Ovary (tissue), 10 donors: ENCODE measurements at places on chromosomes 2 and 18. TPM values are rescaled to one million over a fixed set of nuclear protein-coding genes. Genes with fewer than 3 reads are reported as not detected.

GRCh38 chr2:46379213-46380037 lies 82.2 kb downstream of the EPAS1 start:
- DNase-seq: no peak

DNA sequence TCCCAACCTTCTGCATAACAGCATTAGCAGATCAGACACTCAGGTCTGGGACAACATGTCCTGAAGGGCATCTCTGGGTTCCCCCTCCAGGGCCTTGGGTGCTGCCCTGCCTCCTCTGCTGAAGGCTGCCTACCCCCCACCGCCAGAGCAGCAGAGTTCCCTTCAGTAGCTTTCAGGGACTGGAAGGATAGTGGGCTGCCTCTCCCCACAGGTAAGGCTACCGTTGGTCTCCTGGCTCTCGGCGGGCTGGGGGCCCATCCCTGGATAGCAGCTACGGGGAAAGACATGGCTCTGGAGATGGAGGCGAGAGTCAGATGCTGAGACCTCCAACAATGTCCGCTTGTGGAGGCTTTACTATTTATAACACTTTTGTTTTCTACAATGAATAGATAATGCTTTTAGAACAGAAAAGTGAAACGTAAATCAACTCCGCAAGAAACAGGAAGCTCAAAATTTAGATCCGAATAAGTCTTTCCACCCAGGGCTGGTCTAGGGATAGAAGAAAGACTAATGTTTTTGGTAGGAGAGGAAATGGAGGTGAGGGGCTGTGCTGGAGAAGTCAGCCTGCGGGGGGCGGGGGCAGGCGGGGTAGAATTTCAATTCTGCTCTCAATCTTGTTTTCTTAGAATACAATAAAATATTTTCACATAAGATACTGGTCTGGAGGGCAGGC lies 58.4 kb downstream of the ARL4C start:
- no peak for DNase-seq

DNA sequence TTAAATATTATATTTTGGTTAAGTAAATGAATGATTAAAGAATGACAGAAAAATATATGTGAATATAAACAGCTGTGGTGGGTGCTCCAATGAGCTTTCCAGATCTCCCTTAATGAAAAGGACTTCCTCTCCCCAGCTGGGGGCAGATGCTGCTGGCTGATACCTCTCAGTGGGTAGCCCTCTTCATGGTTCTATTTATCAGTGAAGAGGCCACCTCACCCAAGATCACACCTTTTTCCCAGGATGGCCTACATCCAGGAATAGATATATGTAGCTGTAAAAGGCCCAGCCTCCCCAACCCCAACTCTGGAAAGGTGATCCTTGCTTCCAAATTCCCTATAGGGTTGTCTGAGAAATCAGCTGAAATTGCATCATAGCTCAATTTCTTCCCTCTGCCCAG lies 135.2 kb upstream of the ACVR2A start:
- DNase-seq: no peak

- no peak for DNase-seq
Measured at GRCh38 chr2:240060977-240061591, 7.8 kb upstream of the OR6B3 start.

GRCh38 chr2:164430166-164430783 lies 191.0 kb downstream of the GRB14 start:
- DNase-seq: no peak

- no peak for DNase-seq
Measured at GRCh38 chr2:142598846-142599245, 278.6 kb upstream of the KYNU start.

GRCh38 chr2:213285404-213285803 lies 1.1 kb downstream of the SPAG16 start:
- DNase-seq: no peak

DNA sequence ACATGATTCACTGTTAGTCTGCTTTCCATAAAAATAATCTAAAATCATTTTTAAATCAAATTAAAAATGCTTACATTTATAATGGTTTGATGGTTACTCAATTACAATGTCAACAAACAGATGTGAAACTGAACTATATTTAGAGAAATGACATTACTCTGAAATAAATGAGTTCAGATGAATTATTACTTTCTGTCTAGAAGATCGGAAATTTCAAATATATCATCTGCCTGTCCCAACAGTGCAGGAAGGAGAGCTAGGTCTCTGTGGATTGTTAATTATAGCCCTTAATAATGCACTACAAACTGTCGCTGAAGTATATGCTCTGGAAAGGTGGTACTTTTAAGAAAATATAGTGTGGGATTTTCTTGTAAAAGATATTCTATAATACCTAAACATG lies 109.8 kb downstream of the DSEL start:
- DNase-seq: no peak

GRCh38 chr18:78727057-78727739 lies 252.4 kb upstream of the SALL3 start:
- no peak for DNase-seq

DNA sequence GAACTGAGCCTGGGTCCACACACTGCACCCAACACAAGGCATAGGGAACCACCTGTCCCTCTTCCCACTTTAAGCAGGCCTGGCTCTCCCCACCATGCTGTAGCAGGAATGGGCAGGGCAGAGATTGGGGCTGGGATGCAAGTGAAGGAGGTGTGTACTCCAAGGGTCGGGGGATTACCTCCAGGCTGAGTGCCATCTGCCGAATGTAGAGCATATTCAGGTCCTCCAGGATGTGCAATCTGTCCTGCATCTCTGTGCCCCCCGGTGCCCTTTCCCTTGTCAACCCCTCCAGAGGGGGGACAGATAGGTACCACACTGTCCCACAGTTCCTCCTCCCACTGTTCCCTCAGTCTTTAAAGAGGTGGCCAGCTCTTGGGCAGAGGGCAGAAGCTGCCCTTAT lies 2.4 kb downstream of the RTKN start:
- DNase-seq: peak; percentile 12

- no peak for DNase-seq
Measured at GRCh38 chr18:77081390-77081778, 51.2 kb downstream of the MBP start.

CABYR gene
- 8.1 TPM for polyA plus RNA-seq

LYPD6B gene
- 0.17 TPM for polyA plus RNA-seq

EVA1A gene
- polyA plus RNA-seq: 0.62 TPM

SP5 gene
- polyA plus RNA-seq: 0.22 TPM

DTNB gene
- 14.3 TPM for polyA plus RNA-seq

OSBPL6 gene
- polyA plus RNA-seq: 7.4 TPM

RNF152 gene
- 2.6 TPM for polyA plus RNA-seq
